A549 treated with CORT108297 at 1 μM for 4 hours (cell line): ENCODE measurements at places on chromosomes 6 and 20. TPM values are rescaled to one million over a fixed set of nuclear protein-coding genes. Genes with fewer than 3 reads are reported as not detected.

NKX2-2 gene
- total RNA-seq, result not detected in 5 replicates

BPIFB4 gene
- total RNA-seq, result not detected in 5 replicates

PTCHD4 gene
- total RNA-seq, result 0.05 to 0.08 TPM (median 0.06 TPM) in 3 of 5 replicates, not detected in the others

XKR7 gene
- 0.02 TPM in 1 of 5 replicates, not detected in the others for total RNA-seq

SLC29A1 gene
- total RNA-seq, result 41.8 to 58.1 TPM (median 55.7 TPM) in 5 replicates

ASIP gene
- not detected in 5 replicates for total RNA-seq

DDAH2 gene
- total RNA-seq, result 28.8 to 35.0 TPM (median 32.1 TPM) in 5 replicates

TAAR6 gene
- not detected in 5 replicates for total RNA-seq

CLVS2 gene
- 0.08 to 0.16 TPM (median 0.14 TPM) in 5 replicates for total RNA-seq

ULBP3 gene
- total RNA-seq, result 3.3 to 4.3 TPM (median 3.9 TPM) in 5 replicates

ZNF337 gene
- 16.3 to 22.7 TPM (median 18.2 TPM) in 5 replicates for total RNA-seq

NR2E1 gene
- 0.03 to 0.09 TPM (median 0.04 TPM) in 4 of 5 replicates, not detected in the other for total RNA-seq

CALHM5 gene
- 0.04 to 0.10 TPM (median 0.06 TPM) in 5 replicates for total RNA-seq

PSORS1C1 gene
- 3.0 to 5.1 TPM (median 3.8 TPM) in 5 replicates for total RNA-seq

MAPK13 gene
- 0.55 to 1.3 TPM (median 0.73 TPM) in 5 replicates for total RNA-seq
